ENCODE measurements at places on chromosomes 3 and 15.

DNA sequence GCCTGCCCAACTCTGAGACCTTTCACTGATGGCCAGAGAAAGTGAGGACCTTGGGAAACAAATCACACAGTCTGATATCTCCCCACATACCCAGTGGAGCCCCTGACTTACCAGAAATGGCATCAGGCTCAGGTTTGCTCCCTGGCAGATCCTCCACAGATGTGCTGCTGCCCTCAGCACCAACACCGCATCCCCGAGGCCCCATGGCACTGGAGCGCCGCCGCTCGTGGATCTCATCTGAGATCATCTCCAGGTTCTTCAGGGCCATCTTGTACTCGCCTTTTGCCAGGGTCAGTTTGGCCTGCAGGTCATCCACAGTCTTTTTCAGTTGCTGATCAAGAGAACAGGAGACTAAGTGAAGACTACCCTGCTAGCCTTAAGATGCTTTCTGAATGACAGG is 52.7 kb downstream of the CAPN7 start:
- DNase-seq: no peak

DNA sequence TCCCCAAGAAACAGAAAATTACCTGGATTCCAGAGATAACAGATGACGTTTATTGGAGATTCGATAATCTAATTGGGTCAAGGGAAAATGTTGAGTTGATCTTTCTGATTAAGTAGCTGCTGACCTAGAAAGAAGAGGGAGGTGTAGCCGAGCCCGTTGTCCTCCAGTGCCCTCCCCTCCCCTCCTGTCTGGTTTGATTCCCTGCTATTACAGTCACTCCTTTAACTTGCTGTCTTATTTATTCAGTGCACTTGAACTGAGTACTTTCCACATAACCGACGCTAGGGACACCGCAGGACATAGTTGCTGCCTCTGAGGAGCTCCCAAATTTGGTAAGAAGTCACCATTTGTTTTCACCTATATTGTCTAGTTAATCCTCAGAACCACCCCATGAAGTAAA is 103.7 kb downstream of the AQP9 start:
- DNase-seq: no peak

DNA sequence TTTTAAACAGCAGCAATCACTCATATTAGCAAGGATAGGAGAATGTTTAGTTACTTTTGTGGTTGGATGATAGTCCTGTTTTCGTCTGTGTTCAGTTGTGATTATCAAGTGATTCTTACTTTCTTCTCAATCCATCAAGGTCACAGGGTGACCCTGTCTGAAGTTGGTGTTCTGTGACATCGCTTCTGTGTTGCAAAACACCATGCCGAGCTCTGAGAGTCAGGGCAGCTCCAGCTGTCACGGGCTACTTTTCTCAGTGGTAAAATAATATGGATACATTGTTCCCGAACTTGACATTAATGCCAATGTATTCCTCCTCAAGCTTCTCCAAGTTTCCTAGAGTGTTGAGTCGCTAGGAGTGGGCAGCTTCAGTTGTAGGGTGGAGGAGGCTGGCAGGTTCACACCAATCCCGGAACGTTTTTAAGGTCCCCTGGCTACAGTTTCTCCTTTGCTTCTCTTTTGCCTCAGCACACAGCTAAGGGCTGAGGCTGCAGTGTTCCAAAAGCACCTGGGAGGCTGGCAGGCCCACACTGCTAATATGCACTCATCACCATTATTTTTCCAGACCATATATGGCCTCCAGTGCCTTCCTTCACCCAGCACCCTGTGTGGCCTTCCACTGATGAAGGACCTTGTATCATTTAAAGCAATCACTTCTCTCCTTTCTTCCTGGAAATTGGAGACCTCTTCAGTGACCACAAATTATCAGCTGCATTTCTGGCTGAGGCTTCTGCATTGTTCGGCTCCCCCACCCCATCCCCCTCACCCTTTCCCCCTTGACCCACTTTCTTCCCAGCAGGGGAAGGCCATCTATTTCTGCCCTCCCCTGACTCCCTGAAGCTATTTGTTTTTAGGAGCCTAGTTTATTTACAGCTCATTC is 25.8 kb downstream of the COLQ start:
- no peak for DNase-seq

GRCh38 chr3:194114123-194114522 is 21.8 kb upstream of the HES1 start:
- no peak for DNase-seq

DNA sequence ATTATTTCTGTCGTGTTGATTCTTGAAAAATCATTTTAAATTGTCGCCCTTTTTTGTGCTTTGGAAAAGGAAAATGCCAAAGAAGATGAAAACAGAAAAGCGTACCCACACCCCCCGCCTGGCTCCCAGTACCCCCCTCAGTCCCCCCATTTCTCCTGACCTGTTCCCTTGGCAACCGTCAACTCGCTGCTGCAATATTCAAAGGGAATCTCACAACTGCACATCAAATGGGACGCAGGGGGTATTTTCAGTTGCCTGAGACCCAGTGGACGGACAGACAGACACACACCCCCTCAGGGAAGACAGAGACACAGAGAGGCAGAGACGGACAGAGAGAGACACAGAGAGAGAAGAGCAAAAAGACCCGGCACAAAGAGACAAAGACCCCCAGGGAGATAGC is 83.5 kb upstream of the PRR20G start:
- DNase-seq: no peak

DNA sequence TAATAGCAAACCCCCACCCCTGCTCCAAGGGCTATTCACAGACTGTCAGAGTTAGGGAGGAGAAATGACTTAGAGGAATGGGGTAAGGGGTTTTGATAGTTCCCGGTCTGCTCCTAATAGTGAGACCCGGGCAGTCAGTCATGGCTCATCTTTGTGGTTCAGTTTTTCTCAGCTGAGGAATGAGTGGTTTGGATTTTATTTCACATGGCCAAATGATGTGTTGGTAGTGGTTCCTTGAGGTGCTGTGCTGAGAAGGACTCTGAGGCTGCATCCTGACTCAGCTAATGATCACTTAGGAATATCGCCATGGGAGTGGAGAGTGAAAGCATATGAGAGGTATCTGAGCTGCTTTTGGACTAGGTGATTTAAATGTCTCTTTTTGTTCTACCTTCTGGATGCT is 80.2 kb downstream of the LPP start:
- no peak for DNase-seq

DNA sequence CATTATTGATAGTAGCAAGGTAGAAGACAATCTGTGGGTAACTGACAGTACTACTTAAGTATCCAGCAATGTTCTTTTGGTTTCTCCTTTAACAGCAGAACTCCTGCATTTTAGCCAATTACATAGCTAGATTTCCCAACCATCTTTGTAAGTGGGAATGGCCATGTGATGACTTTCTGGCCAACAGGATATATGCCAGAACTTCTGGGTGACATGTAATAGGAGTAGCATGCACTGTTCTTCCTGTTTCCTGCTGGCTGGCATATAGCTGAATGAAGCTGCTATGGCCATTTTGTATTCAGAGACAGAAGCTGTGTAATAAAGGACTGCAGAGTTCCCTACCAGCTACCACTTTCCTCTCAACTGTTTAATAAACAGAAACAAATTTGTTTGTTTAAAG is 18.0 kb downstream of the SPICE1 start:
- no peak for DNase-seq

DNA sequence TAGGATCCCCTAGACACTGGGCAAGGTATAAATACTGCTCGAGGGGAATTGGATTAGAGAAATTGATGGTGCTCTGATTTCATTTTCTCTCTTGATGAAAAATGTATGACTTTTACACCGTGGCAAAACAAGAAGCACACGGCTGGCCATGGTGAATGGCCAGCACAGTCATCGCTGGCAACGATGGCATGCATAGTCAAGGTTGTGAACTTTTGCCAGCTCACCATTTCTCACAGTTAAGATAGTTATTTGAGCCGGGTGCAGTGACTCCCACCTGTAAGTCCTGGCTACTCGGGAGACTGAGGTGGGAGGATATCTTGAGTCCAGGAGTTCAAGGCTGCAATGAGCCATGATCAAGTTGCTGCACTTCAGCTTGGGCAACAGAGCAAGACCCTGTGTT is 95.4 kb downstream of the HMG20A start:
- DNase-seq: no peak

- DNase-seq: no peak
Observed at GRCh38 chr3:195140816-195141793, 129.9 kb downstream of the XXYLT1 start.

- DNase-seq: no peak
Observed at GRCh38 chr3:86984271-86984670, 6.7 kb downstream of the VGLL3 start.

GRCh38 chr3:126870608-126871210 is 112.2 kb upstream of the PLXNA1 start:
- no peak for DNase-seq

GRCh38 chr3:153752405-153753027 is 368.7 kb upstream of the ARHGEF26 start:
- DNase-seq: no peak

- no peak for DNase-seq
Observed at GRCh38 chr3:191263365-191263764, 64.3 kb downstream of the OSTN start.

DNA sequence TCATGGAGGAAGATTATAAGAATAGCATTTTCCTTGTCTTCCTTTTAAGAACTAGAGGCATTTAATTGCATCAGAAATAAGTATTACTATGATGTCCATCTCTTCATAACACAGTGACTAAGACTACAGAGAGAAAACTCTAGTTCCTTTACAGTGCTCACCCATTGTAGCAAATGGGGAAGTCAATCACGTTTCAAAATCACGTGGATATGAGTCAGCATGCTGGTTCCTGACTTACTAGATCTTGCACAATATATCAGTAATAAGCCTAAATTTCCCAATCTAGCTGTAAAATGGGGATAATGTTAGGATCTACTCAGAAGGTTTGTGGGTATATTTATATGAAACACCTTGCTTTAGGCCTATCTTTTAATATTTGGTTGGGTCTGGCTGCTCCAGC is 254.8 kb upstream of the EOMES start:
- peak; percentile 8 for DNase-seq

GRCh38 chr15:91787198-91787597 is 66.3 kb upstream of the SLCO3A1 start:
- DNase-seq: no peak

DNA sequence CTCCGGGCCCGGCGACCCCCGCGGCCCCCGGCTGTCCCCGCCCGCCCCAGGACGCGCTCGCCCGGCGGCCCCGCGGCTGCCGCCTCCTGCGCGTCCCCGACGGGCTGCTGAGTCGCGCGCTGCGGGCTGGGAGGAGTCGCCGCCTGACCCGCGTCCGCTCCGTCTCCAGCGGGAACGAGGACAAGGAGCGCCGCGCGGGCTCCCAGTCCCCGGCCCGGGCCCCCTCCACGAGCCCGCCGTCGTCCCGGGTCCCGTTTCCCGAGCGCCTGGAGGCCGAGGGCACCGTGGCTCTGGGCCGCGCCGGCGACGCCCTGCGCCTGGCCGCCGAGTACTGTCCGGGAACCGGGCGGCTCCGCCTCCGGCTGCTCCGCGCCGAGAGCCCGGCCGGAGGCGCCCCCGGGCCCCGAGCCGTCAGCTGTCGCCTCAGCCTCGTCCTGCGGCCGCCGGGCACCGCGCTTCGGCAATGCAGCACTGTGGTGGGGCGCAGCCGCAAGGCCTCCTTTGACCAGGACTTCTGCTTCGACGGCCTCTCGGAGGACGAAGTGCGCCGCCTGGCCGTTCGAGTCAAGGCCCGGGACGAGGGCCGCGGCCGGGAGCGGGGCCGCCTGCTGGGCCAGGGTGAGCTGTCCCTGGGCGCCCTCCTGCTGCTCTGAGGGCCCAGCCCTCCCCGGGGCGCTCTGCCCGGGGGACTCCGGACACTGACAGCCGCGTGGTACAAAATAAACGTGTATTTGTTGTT is 1.5 kb downstream of the C2CD4A start:
- peak; percentile 24 for DNase-seq

GRCh38 chr15:41291065-41291631 is 41.2 kb downstream of the OIP5 start:
- peak; percentile 58 for DNase-seq

GRCh38 chr3:100189444-100189964 is 71.3 kb upstream of the TBC1D23 start:
- no peak for DNase-seq

GRCh38 chr3:58874795-58875194 is 175.0 kb downstream of the CFAP20DC start:
- no peak for DNase-seq

DNA sequence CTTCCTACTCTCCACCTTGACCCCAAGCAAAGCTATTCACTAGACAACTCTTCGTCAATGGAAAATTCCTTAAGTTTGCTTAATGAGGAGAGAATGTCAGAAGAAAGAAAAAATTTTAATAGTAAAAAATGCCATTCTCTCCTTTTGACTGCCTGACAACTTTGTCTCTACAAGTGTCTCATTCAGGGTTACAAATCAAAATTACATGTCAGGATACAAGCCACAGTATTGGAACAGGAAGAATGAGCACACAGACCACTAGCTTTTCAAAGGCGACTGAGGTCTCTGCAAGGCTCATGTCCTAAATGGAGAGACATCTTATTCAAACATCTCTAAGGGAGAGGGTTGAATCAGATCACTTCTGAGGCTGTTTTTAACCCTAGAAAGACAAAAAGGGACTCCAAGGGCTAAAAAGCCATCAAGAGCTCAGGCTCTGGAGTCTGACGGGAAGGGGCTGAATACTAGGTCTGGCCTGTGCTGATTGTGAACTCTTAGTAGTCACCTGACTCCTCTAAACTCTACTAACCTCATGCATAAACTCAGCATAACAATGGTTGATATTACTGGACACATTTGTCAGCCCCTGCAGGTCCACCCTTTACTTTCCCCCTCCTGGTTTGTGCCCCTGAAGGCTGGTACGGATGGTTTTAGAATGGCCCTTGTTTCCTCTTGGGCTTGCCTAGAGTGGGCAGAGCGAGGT is 12.8 kb upstream of the MEIS2 start:
- DNase-seq: no peak

GRCh38 chr3:195214381-195214780 is 56.6 kb downstream of the XXYLT1 start:
- DNase-seq: no peak

DNA sequence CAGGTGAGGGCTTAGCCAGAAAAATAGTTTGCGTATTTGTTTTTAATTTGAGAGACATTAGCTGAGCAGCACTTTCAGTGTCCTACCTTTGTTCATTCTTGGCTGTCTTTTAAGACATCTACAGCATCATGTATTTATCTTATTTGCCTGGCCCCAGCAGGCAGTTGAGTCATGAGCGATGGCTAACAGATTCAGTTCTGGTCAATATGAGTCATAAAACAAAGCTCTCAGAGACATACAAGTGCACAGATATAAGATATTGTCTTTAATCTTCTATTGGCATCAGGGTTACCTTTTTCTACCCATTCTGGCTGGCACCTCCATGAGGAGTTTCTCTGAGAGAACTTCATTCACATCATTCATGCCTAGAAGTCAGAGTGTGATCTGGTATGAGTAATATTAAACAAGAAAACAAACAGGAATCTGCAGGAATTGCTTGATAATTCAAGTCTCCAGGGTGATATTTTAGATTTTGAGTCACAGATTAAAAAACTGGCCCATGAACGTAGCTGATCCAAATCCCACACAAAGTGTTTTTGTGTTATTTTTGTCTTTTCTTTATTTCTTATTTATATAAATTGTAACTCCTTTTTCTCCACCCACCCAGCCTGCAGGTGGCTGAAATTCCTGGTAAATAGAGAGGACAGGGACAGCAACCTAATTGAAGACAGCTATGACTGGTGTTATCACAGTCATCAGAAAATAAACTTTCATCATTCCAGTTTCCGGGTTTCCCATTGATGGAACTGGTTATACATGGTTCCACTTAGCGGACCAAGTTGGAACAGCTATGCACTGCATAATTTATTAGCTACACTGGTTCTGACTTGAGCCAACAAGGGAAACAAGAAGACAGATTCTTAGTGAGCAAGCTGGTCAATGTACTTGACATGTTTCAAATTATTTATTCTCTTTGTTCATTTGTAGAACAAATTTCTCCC is 47.3 kb downstream of the PLSCR2 start:
- DNase-seq: no peak

Measured in CD4-positive, alpha-beta T cell treated with Interferon alpha-2 for 1 hour (primary cell).